ENCODE measurements at places on chromosomes 5 and 9. TPM values are rescaled to one million over a fixed set of nuclear protein-coding genes. Genes with fewer than 3 reads are reported as not detected.

- no peak for DNase-seq
These were observed 23.6 kb downstream of the COL15A1 start for GRCh38 chr9:98967257-98967656.

- no peak for DNase-seq
These were observed 18.4 kb upstream of the CDKN2AIPNL start for GRCh38 chr5:134430001-134430569.

DNA sequence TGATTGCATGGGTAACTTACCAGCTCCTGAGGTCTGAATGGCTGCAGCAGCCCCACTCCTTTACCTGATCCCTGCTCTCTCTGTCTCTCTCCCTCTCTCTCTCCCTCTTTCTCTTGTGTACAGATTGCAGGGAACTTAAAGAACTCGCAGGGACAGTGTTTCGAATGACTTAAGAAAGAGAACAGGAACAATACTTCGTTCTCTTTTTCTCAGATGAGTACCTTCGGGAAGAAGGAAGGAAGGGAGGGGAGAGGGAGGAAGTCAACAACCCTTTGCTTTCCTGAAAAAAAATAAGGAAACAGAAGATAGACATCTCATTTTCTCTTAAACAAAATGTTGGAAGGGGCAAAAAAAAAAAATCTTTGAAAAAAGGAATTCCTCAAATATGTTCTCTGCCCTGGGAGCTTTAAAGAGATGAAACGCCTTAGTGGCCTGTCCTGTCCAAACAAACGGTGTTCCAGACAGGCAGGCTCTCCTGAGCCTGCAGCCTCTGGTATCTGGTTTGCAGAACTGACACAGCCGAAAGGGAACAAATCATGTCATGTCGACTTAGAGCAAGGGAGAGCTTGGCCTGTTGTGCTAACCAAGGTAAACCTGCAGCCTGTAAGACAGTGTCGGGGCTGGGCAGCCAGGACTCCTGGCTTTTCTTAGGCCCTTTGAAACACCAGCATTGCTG lies at the start of gene ZNF366:
Gene ZNF366 (minus strand): TSS at position 180 of the 676 bp plus-strand sequence. CDS start 45,914 bp downstream, outside the sequence.
- DNase-seq, result no peak

DNA sequence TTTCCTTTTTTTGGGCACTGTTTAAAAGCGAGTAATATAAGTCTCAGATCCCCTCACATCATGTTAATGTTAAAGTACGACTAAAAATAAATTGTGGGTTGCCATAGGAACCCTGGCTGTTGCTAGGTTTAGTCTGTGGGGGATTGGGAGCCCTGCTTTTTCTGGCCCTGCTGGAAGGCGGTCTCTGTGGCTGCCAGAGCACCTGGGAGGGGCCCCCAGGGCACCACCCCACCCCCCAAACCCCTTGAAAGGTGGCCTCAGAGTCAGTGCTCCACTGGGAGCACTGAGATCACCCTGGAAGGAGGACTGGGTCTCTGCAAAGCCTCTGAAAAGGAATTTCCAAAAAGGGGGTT lies 66.2 kb upstream of the NEURL1B start:
- no peak for DNase-seq

- DNase-seq, result no peak
These were observed 63.0 kb downstream of the FER start for GRCh38 chr5:108810717-108811116.

DNA sequence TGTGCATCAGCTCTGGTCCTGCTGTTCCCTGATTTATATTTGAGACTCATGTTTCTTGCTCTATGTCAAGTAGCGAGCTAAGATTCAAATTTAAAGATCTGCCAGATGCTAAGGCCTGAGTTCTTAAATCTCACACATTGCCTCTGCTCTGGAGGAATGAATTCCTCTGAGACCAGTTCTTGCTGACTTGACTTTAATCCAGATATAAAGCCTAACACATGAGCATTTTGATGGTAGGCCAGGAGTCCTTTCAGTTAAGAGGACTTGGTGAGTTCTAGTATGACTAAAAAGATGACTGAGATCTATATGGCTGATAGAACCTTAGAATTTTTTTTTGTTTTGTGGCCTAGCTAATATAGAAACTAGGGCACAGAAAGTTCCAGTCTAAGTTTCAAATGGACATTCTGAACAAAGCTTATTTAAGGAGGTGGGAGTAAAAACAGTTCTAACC lies 1.3 kb upstream of the INIP start:
- no peak for DNase-seq

DNA sequence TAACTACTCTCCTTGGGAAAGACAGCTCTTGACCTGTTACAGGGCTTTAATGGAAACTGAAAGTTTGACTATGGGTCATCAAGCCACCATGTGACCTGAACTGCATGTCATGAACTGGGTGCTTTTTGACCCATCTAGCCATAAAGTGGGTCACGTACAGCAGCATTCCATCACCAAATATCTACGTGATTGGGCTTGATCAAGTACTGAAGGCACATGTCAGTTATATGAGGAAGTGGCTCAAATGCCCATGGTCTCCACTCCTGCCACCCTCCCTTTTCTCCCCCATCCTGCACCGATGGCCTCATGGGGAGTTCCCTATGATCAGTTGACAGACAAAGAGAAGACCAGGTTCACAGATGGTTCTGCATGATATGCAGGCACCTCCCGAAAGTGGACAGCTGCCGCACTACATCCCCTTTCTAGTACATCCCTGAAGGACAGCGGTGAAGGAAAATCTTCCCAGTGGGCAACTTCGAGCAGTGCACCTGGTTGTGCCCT lies 7.3 kb upstream of the FCN1 start:
- DNase-seq, result no peak

DNA sequence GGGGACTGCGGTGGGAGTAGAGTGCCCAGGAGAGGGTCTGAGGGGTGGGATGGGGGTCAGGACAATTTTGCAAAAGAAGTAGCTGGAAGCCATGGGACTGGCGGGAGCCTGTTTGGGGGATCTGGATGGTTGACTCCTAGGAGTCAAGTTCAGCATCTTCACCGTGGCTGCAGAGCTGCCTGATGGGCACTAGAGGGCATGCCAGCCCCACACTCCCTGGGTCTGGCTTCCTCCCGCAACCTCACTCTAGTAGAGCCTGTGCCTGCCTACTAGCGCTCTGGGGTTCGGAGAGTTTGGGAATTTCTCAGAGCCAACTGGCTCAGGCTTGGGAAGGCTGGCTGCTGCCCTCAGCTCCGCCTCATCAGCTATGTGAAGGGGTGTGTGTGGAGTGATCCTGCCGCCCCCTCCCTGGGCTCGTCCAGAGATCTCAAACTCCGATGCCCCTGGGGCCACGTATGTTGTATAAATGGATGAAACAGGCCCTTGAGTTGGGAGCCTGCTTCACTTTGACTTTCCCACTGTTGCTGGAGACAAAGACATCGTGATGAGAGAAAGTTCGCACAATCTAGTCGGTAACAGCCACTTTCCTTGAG lies 10.8 kb downstream of the TSPAN17 start:
- peak; percentile 70 for DNase-seq

DNA sequence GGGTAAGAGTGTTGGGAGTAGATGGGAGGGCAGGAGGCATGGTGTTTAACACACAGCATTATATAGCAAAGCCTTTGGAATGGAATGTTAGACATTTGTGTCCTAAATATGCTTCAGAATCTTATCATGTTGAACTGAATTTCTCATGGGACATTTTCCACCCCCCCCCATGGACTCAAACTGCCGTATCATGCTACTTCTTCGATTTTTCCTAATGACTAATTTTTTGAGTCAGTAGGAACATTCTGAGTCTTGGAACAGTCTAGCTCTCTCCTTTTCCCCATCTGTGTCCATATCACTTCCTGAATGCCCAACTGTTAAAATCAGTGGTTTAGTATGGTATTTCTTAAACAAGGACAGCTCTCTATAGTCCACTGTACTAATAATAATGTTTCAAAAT lies 380.6 kb downstream of the TLE4 start:
- DNase-seq, result no peak

GRCh38 chr5:160619381-160619780 lies 197.7 kb downstream of the PTTG1 start:
- DNase-seq, result no peak

DNA sequence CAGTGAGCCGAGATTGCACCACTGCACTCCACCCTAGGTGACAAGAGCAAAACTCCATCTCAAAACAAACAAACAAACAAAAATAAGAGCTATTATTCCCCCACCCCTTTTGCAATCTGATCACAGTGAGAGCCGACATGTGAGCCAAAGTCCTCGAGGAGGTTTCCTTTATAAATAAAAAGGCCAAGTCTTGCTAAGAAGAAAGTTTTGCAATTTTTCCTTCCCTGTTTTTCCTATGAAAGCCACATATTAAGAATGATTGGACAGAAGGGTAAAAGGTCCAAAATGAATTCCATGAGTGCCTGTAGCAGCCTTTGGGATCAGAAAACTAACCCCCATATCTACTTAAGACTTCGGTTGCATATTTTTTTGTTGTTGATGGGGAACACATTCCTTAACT lies 179.7 kb downstream of the TSSK1B start:
- DNase-seq, result no peak

- DNase-seq, result no peak
These were observed 602.9 kb downstream of the TLE1 start for GRCh38 chr9:81086416-81086815.

- no peak for DNase-seq
These were observed 755.4 kb upstream of the CTNND2 start for GRCh38 chr5:12659686-12660085.

- DNase-seq, result no peak
These were observed 14.9 kb downstream of the SEMA6A start for GRCh38 chr5:116559673-116560164.

DNA sequence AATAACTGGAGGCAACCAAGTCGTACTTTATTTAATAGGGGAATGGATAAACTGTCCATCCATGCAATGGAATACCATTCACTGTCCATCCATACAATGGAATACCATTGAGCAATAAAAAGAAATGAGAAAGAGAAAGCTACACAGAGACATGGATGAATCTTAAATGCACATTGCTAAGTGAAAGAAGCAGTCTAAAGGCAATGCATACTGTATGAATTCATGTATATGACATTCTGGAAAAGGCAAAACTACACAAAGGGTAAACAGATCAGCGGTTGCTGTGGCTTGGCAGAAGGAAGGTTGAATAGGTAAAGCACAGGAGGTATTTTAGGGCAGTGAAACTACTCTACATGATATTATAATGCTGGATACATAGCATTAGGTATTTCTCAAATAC lies 16.2 kb downstream of the DRD1 start:
- no peak for DNase-seq

DNA sequence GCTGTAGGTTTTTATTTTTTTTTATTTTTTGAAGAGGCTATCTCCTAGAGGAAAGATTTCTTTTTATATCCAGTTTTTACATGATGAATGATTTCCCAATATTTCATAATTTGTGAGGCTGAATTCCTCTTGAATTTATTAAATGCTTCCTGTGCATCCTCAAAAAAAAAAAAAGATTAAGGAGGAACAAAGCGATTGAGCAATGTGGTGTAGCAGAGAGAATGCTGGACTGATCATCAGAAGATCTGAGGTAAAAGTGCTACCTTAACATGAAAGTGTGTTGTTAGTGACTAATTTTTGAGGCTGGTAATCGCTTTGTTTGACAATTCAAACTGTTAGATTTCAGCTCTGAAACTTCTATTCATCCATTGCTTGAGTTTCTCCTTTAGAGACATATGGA lies 125.1 kb downstream of the ESM1 start:
- no peak for DNase-seq

GRCh38 chr9:117392992-117393391 lies 21.9 kb downstream of the ASTN2 start:
- DNase-seq, result no peak

DNA sequence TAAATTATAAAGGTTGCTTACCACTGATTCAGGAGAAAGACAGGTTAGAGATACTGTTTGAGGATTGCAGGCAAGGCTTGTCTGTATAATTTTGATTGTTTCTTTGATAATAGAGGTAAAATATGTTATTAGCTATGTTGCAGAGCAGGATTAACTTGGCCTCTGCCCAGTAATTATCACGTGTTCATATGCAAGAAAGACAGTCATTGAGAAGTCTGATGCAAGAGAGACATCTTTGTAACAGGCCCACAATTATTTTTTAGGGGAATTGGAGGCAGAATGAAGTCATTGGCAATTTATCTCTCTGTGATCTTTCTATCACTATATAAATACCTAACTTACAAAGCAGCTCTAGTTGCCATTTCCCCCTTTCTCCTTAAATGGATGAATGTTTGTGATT lies 46.0 kb downstream of the SLC44A1 start:
- no peak for DNase-seq

GRCh38 chr9:38355517-38356120 lies 36.9 kb upstream of the ALDH1B1 start:
- DNase-seq, result no peak

GRCh38 chr9:5851445-5851844 lies 18.5 kb upstream of the ERMP1 start:
- DNase-seq, result no peak

DNA sequence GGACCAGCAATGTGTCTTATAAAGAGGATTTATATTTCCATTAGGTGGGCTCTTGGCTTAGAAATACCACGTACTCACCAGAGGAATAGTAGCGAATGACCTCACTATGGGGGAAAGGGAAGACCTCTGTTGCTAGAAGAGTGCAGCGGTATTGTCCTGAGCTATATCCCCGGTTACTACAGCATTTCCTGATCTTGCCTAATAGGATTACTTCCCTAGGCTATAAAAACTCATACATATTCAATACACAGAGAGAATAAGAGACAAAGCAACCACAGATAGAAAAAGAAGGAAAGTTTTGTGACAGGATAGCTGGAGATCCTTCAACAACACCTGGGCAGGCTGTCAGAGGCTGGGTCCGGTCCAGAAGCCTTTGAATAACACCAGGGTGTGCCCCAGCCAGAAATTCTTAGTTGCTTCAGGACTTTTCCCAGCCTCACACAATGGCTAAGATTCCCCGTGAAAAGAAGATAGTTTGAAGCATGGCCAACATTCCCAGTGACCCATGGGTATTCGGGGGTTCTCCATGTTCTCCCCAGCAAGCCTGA lies 85.4 kb downstream of the TRIM36 start:
- no peak for DNase-seq

GRCh38 chr5:1133510-1134201 lies 21.8 kb upstream of the SLC12A7 start:
- DNase-seq, result no peak

GRCh38 chr9:86077276-86077675 lies 22.1 kb downstream of the GOLM1 start:
- no peak for DNase-seq

DNA sequence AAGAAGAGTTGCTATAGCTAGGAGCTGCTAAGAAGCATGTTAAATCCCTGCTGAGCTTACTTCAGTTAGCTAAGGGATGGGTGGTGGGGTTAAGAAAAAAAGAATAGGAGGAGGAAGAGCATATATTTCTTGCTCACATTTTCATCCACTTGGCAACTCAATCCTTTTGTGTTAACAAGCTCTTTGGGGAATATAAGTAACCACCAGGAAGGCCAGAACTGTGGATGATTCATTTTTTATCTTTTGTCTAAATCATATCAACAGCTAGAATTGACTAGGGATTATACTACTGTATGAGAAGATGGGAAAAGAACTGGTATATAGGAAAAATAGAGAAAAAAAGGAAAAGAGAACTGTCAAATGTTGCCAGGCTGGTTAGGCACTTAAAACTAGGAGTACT lies 555.3 kb upstream of the ARRDC3 start:
- DNase-seq, result no peak

The TMEM250 gene
- 39.0 TPM for total RNA-seq

The PPIC gene
- 1.7 TPM for total RNA-seq

The CDH9 gene
- total RNA-seq, result 0.14 TPM

The SPATA6L gene
- total RNA-seq, result 0.44 TPM

The TMEM252 gene
- total RNA-seq, result not detected

The RPS23 gene
- total RNA-seq, result 2,556 TPM

The SLC6A3 gene
- 0.16 TPM for total RNA-seq

The AK1 gene
- total RNA-seq, result 39.6 TPM

The MEGF10 gene
- total RNA-seq, result 96.1 TPM

The NXNL2 gene
- not detected for total RNA-seq

The GRXCR2 gene
- total RNA-seq, result not detected

All from neural crest cell (in vitro differentiated cells).